ENCODE measurements at places on chromosomes 3 and 15. TPM values are rescaled to one million over a fixed set of nuclear protein-coding genes. Genes with fewer than 3 reads are reported as not detected.

DNA sequence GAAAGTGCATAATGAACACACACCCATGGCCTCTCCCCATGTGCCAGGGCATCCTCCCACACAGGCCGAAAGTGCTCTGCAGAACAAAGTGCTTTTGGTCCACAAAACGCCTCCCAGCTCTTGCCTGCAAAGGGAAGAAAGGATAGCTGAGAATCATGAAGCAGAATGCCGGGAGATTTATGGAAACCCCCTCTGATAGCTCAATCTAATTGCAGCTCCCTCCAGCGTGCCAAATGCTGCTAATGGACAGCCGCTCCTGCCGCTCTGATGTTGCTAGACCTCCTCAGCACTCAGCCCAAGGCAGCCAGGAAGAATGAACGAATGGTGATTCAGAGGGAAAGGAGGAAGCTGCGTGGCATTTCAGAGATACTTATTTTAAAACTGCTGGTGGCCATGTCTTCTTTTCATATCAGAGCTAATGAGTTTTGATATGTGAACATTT is 145.3 kb downstream of the TJP1 start:
- peak; percentile 57 for DNase-seq

GRCh38 chr3:76245073-76245472 is 459.7 kb upstream of the ZNF717 start:
- no peak for DNase-seq

DNA sequence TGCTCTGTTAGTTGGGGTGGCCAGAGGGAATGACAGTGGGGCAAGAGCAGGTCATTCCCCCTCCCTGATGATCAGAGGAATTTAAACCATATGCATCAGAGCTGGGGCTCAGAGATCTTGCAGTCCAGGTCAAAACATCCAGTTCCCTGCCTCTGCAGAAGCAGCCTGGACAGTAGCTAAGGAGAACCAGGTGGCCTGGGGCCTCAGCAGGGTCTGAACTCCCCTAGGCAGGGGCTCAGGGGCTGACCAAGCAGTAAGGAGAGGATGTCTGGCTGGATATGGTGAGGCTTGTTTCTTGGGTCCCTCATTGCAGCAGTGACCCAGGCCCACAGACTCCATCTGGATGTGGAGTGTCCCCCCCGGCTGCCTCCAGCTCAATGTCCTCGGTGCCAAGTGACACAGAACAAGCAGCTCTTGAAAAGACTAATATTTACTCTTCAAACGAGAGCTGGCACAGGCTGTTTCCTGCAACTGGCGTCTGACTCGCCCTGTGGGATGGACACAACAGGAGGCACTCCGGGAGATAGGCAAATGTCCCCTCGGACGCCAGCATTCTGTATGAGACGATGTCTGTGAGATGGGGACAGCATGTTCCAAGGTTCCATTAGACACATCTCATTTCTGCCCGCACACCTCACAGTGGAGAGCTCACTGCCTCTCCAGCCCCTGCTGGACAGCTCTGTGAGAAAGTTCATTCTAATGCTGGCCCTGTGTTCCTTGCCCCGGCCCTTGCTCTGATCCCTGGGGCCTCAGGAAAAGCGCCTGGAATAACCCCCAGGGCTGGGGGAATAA is 37.1 kb downstream of the SEC22C start:
- DNase-seq, result peak; percentile 19

GRCh38 chr3:76203578-76203977 is 418.2 kb upstream of the ZNF717 start:
- no peak for DNase-seq

DGKG gene
- total RNA-seq, result 0.36 TPM

Data from HT-29 (cell line).